ENCODE measurements at places on chromosomes 13 and 19.
A peak's percentile ranks its signal among the peaks of the same experiment; 100 is the strongest.

DNA sequence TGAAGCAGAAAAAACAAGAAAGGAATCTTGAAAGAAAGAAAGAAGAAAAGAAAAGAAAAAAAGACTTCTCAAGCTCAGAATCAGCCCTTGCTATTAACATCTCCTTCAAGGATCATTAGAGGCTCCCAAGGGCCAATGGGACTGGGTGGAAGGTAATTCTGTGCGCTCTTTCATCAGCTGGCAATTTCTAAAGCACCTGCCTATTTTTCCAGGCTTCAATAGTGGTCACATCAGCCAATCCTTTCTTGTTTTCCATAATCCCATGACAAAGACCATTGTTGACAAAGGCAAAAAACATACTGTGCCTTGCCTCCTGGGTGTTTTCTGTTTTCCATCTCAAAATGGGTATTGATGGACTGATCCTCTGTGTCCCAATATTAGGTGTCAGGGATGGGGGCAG is 88.2 kb upstream of the TSC22D1 start:
- DNase-seq, result no peak

GRCh38 chr19:18596752-18597157 is 8.2 kb downstream of the REX1BD start:
- DNase-seq, result peak; percentile 78

- no peak for DNase-seq
Observed at GRCh38 chr19:23055946-23056345, 53.0 kb upstream of the ZNF728 start.

- no peak for DNase-seq
Observed at GRCh38 chr13:71522941-71523526, 344.0 kb downstream of the DACH1 start.

GRCh38 chr13:22235950-22236290 is 565.0 kb downstream of the FGF9 start:
- no peak for DNase-seq

- DNase-seq, result no peak
Observed at GRCh38 chr13:44952671-44953070, 36.6 kb downstream of the NUFIP1 start.

DNA sequence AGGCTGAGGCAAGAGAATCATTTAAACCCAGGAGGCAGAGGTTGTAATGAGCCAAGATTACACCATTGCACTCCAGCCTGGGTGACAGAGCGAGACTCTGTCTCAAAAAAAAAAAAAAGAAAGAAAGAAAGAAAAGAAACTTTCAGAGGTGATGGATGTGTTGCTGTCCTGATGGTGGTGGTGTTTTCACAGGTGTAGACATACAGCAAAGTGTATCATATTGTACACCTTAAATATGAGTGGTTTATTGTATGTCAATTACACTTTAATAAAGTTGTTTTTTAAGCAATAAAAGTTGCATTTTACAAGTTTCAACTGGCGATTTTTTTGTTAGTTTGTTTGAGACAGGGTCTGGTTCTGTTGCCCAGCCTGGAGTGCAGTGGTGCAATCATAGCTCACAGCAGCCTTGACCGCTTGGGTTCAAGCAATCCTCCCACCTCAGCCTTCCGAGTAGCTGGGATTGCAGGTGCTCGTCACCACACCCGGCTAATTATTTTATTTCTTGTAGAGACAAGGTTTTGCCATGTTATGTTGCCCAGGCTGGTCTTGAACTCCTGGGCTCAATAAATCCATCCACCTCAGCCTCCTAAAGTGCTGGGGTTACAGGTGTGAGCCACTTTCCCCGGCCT is 13.5 kb upstream of the INSR start:
- DNase-seq, result no peak

DNA sequence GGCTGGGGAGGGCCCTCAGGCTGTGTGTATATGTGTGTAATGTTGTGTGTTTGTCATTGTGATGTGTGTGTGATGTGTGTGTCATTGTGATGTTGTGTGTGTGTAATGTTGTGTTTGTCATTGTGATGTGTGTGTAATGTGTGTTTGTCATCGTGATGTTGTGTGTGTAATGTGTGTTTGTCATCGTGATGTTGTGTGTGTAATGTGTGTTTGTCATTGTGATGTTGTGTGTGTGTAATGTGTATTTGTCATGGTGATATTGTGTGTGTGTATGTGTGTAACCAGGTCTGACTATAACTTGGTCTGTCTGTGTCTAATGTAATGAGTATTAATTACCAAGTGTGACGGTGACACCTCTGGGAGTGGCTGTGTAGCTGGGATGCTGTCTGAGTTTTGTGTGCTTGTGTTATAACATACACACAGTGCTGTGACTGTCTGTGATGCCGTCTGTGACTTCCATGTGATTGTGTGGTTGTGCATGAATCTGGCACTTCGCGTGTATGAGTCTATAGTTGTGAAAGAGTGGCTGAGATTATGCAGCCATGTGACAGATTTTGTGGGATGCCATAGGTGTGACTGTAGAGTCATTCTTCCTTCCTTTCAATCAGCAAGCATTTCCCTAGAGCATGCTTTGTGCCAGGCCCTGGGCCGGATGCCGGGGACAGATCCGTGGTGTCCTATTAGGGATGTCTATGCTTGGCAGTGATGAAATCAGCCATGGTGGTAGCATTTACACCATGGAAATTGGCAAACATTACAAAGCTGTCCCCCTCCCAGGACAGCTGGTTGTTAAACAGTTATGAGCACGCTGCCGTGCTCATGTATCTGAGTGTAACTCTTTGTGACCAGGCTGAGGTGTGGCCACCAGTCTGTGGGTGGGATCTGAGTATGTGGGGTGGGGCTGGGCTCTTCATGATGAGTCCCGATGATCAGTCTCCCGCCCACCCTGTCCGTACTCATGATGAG is 6.4 kb downstream of the TNFSF14 start:
- no peak for DNase-seq

DNA sequence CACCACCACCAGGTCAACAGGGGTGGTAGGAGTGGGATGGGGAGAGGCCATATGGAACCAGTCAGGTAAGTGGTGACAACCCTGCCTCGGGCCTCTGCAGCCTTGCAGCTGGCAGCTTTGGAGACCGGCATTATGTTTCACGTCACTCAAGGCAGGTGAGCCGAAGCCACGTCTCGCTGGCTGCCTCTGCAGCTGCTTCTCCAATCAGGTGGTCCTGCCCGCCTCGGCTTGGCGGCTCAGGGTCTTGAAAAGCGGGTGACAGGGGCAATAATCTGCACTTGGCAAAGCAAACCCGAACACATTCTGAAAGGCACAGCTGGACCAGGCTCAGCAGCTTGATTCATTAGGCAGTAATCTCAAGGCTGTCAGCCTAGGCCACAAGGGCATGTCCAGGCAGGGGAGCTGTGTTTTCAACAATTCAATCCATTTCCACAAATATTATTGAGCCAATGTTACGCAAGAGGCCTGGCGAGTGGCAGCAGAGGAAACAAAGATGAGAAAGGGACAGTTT is 77.4 kb upstream of the PCDH8 start:
- DNase-seq, result no peak

GRCh38 chr13:69199664-69200063 is 908.0 kb upstream of the ATXN8OS start:
- no peak for DNase-seq

- no peak for DNase-seq
Observed at GRCh38 chr13:99624936-99625540, 123.8 kb downstream of the TM9SF2 start.

DNA sequence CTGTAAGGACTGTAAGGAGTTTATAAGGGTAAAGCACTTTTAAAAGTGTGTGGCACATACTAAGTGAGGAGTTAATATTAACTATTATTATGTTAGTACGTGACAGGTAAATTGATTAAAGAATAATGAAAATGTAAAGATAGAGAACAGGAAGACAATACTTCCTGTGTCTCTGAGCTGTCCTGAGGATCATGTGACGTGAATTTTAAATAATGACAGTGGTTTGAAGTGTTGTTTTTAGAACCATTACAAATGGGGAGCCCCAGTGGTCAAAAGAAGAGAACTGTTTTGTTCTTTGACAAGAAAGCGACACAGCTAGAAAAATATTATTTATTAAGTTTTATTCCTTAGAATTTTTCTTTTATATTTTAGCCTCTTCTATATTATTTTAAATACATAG is 241.2 kb upstream of the STARD13 start:
- no peak for DNase-seq

DNA sequence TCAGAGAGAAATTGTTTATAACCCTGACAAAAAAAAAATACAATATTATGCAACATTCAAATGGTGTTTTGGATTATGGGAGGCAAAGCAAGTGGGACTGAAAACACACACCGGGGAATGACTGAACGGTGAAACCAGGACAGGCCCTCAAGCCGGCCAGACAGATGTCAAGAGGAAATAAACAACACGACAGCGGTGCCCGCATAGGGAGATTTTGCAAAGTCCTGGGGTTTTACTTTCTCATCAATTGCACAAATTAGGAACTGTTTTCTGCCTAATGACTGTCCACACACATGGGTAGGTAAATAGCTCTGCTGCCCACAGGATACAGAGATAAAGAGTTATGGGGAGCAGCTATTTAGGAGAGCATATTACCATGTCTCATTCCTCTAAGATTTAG is 134.5 kb downstream of the IRS2 start:
- no peak for DNase-seq

GRCh38 chr13:21095311-21095710 is 33.9 kb upstream of the LATS2 start:
- no peak for DNase-seq

GRCh38 chr13:39405596-39406205 is 197.3 kb downstream of the LHFPL6 start:
- no peak for DNase-seq

DNA sequence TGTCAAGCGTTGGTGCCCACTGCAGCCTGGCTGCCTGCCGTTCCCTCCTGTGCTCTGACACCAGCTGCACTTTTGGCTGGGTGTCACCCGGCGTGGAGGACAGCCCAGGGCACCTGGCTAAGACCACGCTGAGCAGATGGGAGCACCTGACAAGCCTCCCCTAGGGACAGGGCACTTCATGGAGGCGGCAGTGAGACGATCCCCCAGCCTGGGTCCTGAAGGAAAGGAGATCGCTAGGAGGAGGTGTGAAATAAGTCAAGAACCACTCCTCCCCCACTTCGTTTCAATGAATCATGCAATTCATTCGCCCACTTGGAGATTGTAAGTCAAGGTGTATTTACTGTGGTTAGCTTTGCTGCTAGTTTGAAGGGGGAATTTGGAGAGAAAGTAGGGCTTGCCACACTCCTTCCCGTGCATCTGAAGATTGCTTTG is 38.8 kb downstream of the VSTM2B start:
- no peak for DNase-seq

DNA sequence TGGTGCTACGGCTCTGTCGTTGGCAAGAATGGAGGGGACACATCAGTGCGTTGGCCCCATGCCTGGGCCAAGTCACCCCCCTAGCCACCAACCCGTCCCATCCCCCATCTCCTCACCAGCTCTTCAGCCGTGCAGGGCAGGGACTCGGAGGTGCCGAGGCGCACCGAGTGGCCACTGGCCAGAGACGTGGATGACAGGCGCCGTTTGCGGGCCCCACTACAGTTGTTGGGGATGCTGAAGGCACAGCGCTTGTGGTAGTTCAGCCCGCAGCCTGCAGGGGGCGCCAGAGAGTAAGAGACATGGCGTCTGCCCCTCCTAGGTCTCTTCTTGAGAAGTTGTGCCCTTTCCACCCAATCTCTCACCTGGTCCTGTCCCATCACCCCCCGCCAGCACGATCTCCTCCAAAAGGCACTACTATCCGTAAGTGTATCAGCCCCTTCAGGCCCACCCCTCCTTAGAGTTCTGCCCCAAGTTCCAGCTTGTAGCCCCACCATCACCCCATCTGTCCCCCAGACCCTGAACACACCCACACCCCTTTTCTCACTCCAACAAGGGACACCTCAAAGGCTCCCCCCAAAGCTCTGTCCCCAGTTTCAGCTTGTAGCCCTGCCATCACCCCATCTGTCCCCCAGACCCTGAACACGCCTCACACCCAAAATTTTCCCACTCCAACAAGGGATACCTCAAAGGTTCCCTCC is 12.4 kb downstream of the PRKD2 start:
- peak; percentile 89 for DNase-seq

DNA sequence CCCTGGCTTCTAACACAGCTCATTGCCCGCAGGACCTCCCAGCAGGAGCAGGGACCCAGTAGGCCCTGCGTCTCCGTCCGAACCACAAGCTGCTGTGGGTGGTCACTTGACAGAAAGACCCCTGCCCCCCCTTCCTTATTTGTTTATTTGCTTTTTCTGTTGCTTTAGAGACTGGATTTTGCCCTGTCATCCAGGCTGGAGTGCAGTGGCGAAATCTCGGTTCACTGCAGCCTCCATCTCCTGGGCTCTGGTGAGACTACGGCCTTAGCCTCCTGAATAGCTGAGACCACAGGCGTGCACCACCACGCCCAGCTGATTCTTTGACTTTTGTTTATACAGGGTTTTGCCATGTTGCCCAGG is 7.6 kb upstream of the PTBP1 start:
- no peak for DNase-seq

DNA sequence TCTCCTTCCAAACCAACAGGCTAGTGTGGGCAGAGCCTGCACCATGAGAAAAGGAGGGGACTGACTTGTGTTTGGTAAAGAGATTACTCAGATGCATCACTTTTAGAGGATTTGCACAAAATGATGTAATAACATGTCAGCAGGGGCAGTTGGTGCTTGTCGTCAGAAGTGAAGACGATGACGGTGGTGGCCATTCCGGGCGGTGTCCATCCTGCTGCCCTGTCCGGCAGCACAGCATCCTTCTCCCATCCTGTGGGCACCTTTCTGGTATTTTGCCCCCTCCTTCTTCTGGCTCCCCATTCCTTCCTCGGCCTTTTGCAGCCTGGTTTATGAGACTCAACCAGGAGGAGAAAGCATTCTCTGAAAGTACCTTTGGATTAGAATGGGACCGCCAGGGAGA is 160.1 kb downstream of the TEX29 start:
- no peak for DNase-seq

- no peak for DNase-seq
Observed at GRCh38 chr19:55704494-55705245, 29.6 kb downstream of the EPN1 start.

- no peak for DNase-seq
Observed at GRCh38 chr19:960601-960938, 23.6 kb upstream of the WDR18 start.

GRCh38 chr13:19597523-19597922 is 35.9 kb upstream of the MPHOSPH8 start:
- no peak for DNase-seq

DNA sequence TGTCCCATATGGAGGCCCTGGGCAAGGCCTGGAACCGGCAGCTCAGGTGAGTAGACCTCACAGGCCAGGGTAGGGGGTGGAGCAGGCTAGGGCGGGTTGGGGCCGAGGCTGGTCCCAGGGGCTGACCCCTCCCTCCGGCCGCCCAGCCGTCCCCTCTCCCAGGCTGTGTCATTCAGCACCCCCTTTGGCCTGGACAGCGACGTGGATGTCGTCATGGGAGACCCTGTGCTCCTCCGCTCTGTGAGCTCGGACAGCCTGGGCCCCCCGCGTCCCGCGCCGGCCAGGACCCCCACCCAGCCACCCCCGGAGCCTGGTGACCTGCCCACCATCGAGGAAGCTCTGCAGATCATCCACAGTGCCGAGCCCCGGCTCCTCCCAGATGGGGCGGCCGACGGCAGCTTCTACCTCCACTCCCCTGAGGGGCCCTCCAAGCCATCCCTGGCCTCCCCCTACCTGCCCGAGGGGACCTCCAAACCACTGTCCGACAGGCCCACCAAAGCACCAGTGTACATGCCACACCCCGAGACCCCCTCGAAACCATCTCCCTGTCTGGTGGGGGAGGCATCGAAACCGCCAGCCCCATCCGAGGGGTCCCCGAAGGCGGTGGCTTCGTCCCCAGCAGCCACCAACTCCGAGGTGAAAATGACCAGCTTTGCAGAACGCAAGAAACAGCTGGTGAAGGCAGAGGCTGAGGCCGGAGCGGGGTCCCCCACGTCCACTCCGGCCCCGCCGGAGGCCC is 16.0 kb downstream of the CAMSAP3 start:
- peak; percentile 54 for DNase-seq

GRCh38 chr19:14979476-14980255 is at the start of gene SLC1A6:
TSS of gene SLC1A6 (minus strand) at chr19:14979864. CDS start at chr19:14972910, 6,954 bp downstream.
- peak; percentile 78 for DNase-seq

All from nephron progenitor cell (in vitro differentiated cells).